ENCODE measurements at places on chromosomes 7 and 10.
A peak's percentile ranks its signal among the peaks of the same experiment; 100 is the strongest.

DNA sequence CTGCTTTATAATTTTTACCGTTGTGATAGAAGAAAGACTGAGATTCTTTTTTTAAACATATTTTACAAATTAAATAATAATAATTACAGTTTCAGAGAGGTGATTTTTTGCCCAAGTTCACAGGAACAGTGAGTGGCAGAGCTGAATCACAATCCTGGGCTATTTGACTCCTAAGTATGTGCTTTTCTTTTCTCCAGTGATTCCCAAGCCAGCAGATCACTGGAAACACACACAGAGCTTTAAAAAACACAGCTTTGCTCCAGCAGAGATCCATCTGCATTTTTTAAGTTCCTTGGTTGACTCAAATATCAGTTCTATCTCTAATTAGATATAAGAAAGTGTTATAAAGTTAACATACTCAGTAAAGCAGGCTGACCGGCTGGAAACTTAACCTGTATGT lies 69.0 kb downstream of the AHR start:
- no peak for DNase-seq

GRCh38 chr10:101529725-101530553 lies 58.1 kb downstream of the POLL start:
- no peak for DNase-seq

DNA sequence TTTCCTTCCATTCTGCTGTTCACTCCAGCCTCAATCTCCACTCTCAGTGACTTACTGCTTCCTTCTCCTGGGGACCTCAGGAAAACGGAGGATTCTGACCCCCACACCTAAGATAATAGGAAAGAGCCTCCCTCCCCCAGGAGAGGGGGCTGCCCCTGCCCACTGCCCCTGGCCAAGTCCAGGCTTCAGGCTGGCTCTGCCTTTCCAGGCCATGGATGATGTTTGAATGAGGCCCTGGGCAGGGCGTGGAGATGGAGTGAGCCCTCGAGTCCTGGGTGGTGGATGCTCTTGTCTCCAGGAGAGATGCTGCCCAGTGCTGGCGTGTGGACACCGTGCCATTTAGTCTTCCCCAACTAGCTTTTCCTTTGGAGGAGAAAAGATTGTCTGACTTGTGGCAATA lies 106.9 kb downstream of the INSYN2A start:
- no peak for DNase-seq

GRCh38 chr7:38222481-38223096 lies 44.5 kb downstream of the STARD3NL start:
- DNase-seq, result peak; percentile 25

DNA sequence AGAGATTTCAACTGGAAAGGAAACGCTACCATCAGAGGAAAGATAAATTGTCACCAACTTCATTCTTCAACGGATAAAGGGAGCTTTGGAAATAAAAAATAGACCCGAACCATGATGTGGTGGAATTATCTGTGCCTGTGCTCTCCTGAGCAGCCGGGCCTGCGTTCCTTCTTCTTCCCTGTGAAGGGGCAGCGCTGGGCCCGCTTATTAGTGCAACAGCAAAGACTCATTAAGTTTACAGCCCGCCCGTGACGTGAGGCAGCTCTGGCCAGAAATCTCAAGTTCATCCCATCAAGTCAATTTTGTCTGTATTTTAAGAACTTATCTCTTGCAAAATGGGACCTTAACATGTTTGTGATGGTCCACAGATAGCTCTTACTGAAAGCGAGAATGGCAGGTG lies 193.7 kb downstream of the ADARB2 start:
- no peak for DNase-seq

DNA sequence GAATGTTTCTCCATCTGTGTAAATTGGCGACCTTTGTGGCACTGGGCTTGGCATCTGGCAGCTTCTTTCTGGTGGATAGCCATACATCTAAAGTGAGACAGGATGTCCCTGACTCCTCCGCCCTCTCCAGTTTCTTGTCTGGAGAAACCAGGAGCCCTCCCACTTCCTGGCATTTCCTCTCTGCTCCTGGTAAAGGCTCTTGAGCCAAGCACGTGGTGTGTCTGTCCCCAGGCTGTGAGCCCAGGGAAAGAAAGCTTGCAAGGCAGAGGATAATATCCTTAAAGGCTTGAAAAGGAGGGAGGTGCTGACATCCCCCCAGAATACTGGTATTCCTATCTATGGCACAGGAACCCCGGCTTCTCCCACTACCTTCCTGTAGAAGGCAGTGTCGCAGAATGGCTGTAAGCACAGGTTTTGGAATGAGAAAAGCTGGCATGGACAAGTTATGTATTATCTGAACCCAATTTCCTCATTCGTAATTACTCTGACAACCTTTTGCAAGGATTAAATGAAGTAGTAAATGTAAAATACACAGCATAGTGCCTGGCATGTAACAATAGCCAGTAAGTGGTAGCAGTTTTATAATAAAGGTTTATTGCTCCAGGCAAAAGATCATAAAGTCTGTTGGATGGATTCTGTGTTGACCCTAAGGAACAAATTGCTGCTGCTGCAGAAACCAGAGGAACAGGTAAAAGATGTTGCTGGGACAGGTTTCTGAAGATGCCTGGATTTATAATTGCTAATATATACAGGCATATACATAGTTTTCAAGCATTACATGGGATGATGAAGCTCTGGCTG lies 11.8 kb upstream of the ACSL5 start:
- DNase-seq, result no peak

GRCh38 chr10:14611968-14612693 lies 162.6 kb downstream of the FAM107B start:
- DNase-seq, result no peak

DNA sequence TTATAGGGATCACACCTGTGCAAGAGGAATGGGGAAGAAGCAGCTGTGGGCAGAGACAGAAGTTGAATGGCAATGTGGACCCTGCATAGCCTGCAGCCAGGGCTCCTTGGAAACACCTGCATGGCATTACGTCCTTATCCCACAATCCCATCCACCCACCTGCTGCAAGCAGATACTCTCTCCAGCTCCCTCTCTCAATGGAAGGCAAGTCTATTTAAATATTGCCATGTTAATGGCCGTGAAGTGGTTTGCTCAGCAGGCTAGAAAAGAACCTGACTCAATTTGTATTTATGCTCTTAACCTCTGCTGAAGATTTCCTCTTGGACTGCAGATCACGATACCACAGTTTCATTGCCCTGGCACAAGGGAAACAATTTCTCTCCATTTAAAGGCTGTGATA lies 417.0 kb downstream of the TYW1 start:
- DNase-seq, result no peak

- DNase-seq, result no peak
These were observed 64.6 kb downstream of the MKI67 start for GRCh38 chr10:128061306-128062300.

DNA sequence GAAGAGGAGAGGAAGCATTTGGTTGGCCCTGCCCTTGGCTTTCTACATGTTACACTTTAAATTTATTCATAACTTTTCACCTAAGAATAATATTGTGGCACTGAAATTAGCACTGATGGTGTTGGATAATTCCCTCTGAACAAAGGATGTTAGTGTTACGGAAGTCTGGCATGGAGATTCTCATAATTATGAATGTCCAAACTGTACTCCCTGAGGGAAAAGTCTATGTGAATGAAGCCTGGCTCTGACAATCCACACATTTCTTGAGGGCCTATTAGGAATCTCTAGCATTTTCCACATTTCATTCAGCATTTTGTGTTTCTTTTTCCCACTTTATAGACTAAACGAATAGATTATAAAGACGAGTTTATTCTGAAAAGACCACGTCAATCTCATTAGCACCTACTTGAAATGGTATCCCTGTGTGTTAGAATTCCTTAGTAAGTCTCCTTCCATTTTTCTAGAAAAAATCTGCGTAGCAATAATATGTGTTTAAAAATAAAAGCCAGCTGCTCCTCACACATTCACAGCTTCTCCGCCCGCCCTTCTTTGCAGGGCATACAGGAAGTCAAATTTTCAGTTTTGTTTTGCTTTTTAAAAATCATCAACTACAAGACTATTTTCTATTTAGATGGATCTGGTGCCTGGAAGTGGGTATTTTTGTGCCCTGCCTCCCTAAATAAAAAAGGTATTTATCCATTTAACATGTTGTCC lies 131.8 kb upstream of the PALS2 start:
- DNase-seq, result no peak

GRCh38 chr10:10193848-10194247 lies 823.8 kb upstream of the CELF2 start:
- no peak for DNase-seq

DNA sequence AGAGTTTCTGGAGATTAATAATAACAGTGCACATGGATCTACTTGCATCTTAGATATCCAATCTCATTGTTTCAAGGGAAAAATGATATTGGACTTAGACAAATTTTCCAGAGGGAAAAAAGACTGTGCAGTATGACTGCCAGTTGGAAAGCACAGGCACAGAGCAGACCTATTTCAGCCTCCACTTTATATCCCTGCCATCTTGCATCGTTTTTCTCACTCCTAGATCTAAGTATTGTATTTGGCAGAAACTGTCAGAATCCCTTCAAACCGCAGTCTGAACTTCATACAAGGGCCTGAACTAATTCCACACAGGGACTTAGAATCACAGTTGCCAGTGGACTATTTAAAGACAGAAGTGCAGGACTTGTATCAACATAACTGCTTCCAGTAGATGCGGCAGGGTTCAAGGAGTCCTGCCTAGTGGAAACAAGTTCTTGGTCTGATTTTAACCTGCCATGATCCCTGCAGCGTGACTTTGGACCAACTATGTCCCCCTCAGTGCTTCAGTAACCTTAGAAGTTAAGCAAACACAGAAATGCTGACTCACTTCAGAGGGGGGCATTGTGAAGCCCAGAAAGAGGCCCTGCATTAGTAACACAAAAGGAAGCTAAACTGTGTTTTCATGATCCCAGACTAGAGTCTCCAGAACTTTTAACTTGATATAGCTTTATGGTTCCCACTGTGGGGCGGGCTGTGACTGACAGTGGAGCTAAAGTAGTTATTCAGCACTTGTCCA lies 95.7 kb upstream of the PALS2 start:
- no peak for DNase-seq

DNA sequence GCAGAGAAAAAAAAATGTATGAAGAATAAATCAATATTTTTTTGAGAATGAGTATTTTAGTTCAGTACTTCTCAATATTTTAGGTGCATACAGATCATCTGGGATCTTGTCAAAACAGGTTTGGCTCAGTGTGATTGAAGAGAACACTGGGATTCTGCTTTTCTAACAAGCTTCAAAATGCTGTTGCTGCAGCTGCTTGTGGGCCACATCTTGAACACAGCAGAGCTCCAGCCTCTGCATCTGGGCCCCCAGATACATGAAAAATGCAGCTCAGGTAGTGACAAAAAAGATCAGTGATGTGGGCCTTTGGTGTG lies 1177.1 kb upstream of the C7orf33 start:
- DNase-seq, result no peak

Measured in GF-D8 (cell line).